Suppressor macrophage (primary cell): ENCODE measurements at places on chromosomes 6 and 20.

GRCh38 chr6:11275598-11275997 lies 43.1 kb upstream of the NEDD9 start:
- DNase-seq, result peak; percentile 90

DNA sequence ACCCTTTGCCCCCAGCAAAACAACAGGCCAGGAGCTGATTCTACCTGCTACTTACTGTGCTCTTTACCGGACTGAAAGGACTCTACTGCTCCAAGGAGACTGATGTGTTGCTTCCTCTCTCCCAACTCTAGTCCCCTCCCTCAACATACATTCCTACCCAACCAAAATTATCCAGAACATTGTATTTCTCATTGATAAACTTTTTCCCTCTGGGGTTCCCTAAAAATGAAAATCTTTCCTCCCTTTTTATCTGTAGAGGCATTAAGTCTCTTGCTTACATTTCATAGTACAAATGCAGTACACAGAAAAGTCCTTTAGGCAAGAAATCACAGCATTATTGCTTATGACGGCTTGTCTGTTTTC lies 940 bp upstream of the HS3ST5 start:
- DNase-seq, result no peak

DNA sequence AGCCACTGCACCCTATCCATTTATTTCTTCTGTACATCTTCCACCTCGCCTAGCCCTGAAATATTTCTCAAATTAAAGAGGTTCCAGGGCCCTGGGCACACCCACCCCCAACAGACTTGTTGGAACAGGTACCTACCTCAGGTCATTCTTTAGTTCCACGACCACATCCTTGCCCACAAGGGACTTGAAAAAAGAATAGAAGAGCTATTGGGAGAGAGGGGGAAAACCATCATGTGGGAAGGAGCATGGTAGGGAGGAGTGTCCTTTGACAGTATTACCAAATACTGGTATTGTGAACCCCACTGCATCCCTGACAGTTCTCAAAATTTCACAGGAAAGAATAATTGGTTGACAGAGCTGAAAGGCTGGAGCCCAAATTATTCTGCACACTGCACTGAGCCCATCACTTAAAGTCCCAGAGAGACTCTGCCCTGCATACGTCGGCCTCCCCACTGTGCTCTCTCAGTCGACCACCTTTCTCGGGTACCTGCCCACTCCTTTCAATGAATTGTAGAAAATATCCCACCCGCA lies 762 bp downstream of the LSM2 start:
- DNase-seq, result no peak

DNA sequence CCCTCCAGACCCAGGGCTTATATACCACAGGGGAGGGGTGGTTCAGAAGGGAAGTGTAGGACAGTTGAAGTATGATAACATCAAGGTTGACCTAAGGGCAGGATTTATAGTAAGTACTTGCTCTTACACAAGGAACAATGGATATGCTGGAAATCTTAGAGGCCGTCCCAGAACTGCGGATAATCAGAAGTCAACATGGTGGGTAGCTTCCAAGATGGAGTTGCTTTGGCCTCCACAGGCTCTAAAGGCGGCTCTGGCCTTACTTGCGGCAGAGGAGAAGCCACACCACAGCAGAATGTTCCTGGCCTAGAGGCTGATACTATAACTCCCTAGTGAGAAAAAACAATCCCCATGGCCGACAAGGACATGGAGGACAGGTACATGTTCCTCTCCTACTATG lies 344.7 kb downstream of the CDC5L start:
- no peak for DNase-seq

- DNase-seq, result no peak
Measured at GRCh38 chr20:48845721-48846306, 18.0 kb upstream of the PREX1 start.

DNA sequence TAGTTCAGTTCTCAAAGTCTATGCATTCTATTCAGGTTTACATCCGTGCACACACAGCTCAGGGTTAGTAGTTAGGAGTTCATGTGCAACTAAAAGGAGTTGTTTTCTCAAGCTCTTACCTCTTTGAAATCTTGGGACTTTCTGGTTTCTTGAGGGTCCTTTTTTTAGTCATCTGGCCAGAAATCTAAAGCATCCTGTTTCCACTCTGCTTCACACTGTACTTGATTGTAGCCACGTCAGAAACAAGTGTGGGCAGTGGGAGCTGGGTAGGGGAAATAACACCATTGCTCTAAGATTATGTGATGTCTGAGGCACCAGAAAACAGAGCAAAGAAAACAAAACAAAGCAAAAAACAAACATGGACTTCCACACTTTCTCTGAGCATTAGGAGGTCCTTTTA lies 58.3 kb downstream of the HDGFL1 start:
- no peak for DNase-seq

- DNase-seq, result peak; percentile 44
Measured at GRCh38 chr20:16069389-16070010, 503.7 kb downstream of the KIF16B start.

DNA sequence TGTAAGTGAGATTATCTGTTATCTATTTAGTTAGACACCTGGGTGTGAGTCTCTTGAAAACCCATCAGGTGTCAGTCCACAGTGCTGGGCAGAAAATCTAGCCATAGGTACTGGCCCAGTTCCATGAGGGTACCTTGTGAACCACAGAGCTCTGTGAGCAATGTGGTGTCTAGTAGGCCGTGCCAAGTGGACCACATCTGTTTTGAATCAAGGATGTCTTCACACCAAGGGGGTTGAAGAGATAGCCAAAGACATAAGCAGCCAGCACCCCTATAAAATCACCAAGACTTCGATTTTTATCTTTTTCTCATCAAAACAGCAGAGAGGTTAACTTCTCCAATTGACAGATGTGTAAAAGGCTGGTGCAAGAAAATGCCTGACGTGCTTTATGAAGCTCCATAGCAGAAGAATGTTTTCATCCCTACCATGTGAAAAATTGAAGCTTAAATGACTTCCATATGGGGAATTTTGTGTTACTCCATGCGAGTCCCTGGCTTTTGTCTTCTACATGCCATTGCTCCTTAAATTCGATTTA lies 368.7 kb downstream of the HAO1 start:
- DNase-seq, result no peak

- no peak for DNase-seq
Measured at GRCh38 chr6:165973473-165973872, 194.2 kb downstream of the TBXT start.

DNA sequence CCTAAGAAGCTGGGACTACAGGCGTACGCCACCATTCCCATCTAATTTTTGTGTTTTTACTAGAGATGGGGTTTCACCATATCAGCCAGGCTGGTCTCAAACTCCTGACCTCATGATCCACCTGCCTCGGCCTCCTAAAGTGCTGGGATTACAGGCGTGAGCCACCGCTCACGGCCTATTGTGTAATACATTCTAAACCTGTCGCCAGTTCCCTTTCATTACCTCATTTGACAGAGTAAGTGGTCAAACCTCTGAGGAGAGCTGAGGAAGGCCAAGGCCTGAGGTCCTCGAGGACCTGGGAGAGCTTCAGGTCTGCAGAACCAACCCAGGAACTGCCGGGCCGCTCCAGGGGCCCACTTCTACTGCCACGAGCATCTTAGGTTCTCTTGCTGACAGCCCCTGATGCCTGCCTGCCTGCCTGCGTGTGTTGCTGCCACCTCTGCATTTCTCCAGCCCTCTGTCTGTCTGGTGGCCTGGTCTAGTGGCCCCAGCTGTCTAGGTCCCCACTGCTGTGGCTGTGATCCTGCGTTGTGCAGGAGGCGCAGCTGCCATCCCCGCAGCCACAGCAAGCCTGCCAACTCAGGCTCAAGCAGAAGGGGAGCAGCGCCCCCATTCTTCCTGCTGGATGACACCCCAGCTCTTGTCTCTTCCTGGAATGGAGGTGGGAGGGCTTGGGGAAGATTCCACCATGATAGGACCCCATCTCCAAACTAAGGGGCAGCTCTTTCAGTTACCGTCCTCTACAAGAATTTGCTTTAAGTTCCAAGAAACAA lies 45.3 kb downstream of the PRR18 start:
- DNase-seq, result peak; percentile 62

- DNase-seq, result no peak
Measured at GRCh38 chr20:11721411-11721810, 196.3 kb upstream of the BTBD3 start.

DNA sequence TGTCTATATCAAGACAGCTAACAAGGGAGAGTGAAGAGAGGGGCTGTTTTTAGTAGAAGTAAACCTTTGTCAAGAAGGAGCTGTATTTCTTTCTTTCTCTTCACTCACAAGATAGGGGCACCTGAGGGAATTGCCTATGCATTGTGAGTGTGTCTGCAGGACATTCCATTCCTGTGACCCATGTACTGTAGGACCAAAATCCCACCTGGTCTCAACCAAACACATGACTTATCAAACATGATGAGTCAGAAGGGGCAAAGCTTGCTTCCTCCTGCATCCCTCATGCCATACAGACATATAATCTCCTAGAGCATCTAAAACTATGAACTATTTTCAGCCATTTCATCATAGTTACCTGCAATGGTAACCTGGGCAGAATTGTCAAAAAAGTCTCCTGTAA lies 21.8 kb downstream of the PKHD1 start:
- DNase-seq, result no peak

- DNase-seq, result no peak
Measured at GRCh38 chr6:135346747-135347146, 150.8 kb downstream of the AHI1 start.

GRCh38 chr6:79421707-79422484 lies 115.3 kb downstream of the LCA5 start:
- peak; percentile 2 for DNase-seq

- DNase-seq, result no peak
Measured at GRCh38 chr6:17485181-17485580, 91.8 kb downstream of the CAP2 start.

- DNase-seq, result no peak
Measured at GRCh38 chr20:62208795-62209755, 11.0 kb downstream of the HRH3 start.

DNA sequence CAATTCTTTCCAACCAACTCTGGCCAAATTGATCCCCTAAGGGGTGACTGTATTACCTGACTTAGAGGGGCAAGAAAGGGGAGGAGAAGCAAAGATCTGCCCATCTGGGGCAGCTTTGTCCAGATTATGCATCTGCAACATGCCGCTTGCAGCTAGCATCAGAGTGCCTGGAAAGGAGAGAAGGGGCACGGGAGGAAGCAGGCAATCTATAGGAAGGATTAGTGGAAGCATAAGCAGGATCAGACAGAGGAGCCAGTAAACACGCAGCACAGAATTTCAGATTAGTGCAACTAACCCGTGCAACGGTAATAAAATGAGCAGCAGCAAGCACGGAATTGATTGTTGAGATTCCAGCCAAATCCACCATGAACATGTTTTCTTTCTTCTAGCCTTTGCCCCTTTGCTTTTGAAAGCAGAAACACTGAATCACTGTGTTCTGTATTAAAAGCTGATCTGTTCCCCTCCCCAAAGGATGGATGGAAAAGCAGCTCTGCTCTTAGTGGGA lies 643.6 kb upstream of the CHD6 start:
- no peak for DNase-seq

GRCh38 chr20:24577271-24577909 lies 108.0 kb downstream of the SYNDIG1 start:
- DNase-seq, result no peak

GRCh38 chr20:49769048-49769581 lies 43.5 kb upstream of the SLC9A8 start:
- no peak for DNase-seq

DNA sequence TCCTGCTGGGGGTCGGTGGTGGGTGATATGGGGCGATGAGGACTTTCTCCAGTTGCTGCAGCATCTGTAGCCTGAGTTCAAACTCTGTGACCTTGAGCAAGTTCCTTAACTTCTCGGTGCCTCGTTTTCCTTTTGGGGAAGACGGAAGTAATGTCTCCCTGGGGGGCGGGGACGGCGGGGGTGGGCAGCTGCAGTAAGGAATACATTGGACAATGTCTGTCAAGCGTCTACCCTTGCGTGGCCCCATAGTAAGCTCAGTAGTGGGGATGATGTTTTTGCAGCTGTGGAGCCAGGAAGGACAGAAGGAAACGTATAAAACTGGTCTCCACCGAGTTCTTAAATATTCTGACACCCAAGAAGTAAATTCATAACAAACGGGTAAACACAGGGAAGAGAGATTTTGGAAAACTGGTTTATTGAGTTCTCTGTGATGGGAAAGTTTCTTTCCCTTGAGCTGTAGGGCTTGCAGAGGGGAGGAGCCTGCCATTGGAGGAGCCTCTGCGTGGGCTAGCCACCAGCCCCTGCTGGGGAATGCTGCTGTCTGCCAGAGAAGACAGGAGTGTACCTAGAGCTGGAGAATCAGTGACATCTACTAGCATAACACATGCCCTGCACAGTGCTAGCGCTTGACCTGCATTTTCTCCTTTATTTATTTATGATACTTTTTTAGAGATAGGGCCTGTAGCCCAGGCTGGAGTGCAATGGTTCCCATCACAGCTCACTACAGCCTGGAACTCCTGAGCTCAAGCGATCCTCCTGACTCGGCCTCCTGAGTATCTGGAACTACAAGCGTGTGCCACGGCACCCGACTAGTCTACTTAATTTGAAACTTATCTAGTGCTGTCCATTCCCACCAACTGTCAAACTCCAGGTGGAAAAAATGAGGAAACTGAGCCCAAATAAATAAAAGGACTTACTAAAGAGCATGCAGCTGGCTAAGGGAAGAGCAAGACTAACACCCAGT lies 1.2 kb upstream of the ACSS1 start:
- peak; percentile 64 for DNase-seq

GRCh38 chr20:53814060-53814459 lies 220.4 kb upstream of the ZNF217 start:
- no peak for DNase-seq

- no peak for DNase-seq
Measured at GRCh38 chr20:50385733-50386640, 124.2 kb upstream of the PTPN1 start.

DNA sequence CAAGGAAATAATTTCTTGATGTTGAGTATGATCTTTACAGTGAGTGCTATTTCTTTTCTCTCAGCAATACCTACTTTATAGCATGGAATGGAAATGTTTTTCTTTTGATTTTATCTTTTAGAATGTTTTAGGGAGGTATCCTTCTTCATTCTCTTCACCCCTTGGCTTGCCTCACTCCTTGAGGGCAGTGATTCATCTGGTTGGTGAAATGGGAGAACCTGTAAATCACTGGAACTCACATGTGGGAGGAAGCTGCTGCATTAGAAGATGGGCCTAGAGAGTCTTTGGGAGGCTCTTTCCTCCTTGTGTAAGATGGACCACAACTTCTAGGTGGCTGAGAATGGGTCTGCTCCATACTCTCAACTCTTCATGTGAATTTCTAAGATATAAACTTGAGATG lies 244.8 kb upstream of the SYNCRIP start:
- DNase-seq, result no peak

DNA sequence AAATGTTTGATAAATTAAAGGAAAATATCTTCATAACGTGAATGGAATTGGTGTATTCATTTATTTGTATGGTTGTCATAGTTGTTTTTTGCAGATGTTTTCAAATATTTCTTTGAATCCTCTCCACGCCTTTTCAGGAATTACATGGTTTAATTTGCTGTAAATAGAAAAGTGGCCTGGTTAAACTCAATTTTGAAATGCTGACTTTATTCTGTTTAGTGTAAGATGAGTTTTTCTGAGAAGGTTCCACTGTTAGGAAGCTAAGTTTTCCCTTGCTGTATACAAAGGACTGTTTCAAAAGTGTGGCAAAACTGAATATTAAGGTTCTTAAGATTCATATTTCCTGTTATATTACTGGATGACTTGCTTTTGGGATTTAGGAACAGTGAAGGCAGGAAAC lies 503 bp upstream of the ZC2HC1B start:
- DNase-seq, result no peak

- no peak for DNase-seq
Measured at GRCh38 chr6:154783229-154783628, 50.0 kb downstream of the SCAF8 start.

GRCh38 chr20:63315731-63316491 lies 22.9 kb downstream of the COL20A1 start:
- DNase-seq, result no peak

GRCh38 chr6:108494434-108494833 lies 66.3 kb upstream of the FOXO3 start:
- no peak for DNase-seq
